ENCODE measurements at places on chromosomes 11 and 22. TPM values are rescaled to one million over a fixed set of nuclear protein-coding genes. Genes with fewer than 3 reads are reported as not detected.

OR5AN1 gene
- polyA plus RNA-seq: not detected

H19 gene
- 315 TPM for polyA plus RNA-seq

NCR3LG1 gene
- polyA plus RNA-seq: 0.75 TPM

- DNase-seq: no peak
These were observed 10.6 kb downstream of the STT3A start for GRCh38 chr11:125603207-125603606.

GRCh38 chr11:47607380-47607779 is 13.2 kb upstream of the C1QTNF4 start:
- no peak for DNase-seq

- peak; percentile 70 for DNase-seq
These were observed 27.3 kb downstream of the FAM118A start for GRCh38 chr22:45336971-45337431.

DNA sequence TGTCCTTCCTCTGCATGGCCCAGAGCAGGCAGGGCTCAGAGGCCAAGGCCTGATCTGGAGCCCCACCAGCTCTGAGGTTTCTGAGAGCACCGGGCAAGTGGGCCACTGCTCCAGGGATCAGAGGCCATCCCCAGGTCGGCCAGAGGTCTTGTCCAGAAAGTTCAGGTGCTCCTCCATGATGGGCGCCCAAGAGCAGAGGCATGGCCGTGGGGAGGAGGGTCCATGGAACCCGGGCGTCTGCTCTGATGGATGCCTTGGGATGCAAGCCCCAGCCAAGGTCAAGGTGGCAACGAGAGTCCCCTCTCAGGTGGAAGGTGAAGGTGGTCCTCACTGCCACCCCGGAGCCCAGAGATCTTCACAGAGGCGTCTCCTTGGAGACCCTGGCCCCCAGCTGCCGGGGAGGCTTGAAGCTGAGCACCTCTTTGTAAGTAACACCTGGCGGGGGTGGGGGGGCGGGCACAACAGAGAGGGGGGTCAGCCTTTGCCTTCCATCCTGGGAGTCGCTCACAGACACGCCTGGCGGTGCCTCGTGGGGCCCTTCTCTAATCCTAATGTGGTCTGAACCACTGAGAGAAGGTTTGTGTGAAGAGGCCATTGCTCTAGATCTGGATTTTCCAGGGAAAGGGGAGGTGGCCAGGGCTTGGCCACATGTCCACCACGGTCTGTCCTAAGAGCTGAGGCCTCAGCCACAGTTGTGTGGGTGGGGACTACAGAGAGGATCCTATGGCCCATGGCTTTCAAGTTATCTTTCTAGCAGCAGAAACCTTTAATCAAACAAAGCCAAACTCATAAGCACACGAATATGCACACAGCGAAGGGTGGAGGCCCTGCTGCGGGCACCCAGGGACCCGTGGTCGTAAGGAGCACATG is 2.2 kb upstream of the HDAC10 start:
- DNase-seq: no peak

DNA sequence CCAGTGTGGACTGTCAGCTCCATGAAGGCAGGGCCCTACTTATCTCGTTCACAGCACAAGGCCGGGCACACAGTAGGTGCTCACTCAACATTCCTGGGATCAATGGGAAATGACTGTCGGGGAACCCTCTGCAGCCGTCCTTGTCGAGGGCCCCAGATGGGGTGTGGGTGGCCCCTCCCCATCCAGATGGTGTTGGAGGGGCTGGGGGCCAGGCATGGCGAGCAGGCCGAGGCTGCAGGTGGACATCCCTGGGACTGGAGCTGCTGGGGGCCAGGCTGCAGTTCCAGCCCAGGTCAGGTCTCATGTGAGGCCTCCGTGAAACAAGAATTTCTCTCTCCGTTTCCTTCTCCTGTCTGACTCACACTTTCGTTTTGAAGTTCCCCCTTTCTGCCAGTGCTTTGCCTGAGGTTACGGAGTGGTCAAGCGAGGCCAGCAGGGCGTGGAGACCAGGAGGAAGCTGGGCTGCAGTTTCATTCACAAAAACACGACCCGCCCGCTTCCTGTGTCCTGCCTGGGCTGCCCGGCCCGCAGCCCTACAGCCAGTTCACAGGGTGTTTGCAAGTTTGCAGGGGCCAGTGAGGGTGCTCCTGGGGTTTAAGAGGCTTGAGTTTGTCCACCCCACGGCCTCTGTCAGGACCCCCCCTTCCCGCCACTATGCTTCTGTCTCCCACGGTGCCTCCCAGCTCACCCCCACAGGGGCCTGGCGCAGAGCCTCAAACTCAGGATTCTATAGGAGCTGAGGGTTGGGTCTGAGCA is 4.5 kb downstream of the MYEOV start:
- no peak for DNase-seq

GRCh38 chr22:30875481-30876215 is 92.9 kb downstream of the MORC2 start:
- no peak for DNase-seq

GRCh38 chr11:48011798-48012391 is 31.5 kb downstream of the PTPRJ start:
- no peak for DNase-seq

DNA sequence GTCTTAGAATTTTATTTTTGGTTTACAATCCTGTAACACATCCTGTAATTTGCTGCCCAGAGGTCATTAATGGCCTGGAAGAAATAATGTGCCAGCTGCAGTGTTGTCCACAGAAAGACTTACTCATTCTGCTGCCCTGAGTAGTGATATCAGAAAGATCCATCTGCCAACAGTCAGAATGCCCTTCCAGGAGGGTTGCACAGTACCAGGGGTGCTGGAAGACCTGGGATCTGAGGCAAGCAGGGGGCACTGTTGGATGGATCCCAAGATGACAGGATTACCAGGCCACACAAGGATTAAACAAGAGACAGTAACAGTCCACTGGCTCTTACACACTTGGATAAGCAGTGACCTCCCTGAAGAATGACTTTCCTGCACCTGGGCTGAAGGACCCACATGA is 93.8 kb upstream of the TOP3B start:
- DNase-seq: no peak

Data from ovary (tissue), 10 donors.